ENCODE measurements at places on chromosomes 1 and 21.
A peak's percentile ranks its signal among the peaks of the same experiment; 100 is the strongest.

DNA sequence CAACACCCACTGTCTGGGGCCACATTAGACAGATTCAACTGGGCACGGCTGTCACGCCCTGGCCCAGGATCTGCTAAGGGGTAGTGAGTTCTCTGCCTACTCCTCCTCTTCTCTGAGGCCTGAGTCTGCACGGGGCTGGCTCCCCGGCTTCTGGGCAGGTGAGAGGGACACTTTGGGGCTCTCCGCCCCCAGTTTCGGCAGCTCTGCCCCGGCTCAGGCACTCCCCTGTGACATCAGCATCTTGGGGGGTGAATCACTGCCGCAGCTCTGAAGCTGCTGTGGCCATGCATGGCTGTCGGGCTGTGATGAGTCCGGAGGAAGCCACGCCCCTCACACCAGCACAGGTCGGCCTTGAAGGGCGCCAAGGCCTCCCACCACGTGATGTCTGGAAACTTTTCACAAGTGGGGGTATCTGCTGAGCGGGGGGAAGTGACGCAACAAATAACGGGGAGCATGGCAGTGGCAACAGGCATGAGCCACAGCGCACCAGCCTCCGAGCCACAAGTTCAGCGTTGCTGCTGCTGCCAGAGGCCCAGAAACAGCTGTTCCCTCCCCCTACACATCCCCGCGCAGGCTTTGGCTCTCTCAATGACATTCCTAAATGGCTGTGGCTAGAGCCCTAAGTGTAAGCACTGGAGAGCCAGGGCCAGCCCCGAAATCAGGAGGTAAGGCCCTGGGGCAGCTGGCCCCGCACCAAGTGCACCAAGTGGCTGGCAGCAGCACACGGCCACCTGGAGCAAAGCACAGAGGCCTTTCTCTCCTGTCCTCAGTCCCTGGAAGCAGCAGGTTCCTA, 26.3 kb downstream of the ZBTB17 start:
- DNase-seq: peak; percentile 77

GRCh38 chr1:74681851-74682250, 8.3 kb upstream of the ERICH3 start:
- DNase-seq: no peak

GRCh38 chr1:53084589-53084971, 22.6 kb downstream of the PODN start:
- DNase-seq: no peak

- no peak for DNase-seq
These were observed 541 bp upstream of the CD58 start for GRCh38 chr1:116571215-116571919.

GRCh38 chr1:44696789-44697345, 22.4 kb downstream of the ARMH1 start:
- no peak for DNase-seq

GRCh38 chr1:175524003-175524402, 219.4 kb downstream of the TNR start:
- no peak for DNase-seq

DNA sequence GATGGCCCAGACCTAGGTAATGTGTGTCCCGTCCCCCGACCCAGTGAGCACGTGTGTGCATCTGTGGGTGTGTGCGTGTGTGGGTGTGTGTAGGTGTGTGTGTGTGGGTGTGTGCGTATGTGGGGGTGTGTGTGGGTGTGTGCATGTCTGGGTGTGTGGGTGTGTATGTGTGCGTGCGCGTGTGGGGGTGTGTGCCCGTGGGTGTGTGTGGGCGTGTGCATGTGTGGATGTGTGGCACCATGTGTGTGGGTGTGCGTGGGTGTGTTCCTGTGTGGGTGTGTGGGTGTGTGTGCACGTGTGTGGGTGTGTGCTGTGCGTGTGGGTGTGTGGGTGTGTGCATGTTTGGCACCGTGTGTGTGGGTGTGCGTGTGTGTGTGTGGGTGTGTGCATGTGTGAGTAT, 309.5 kb downstream of the KIF26B start:
- no peak for DNase-seq

DNA sequence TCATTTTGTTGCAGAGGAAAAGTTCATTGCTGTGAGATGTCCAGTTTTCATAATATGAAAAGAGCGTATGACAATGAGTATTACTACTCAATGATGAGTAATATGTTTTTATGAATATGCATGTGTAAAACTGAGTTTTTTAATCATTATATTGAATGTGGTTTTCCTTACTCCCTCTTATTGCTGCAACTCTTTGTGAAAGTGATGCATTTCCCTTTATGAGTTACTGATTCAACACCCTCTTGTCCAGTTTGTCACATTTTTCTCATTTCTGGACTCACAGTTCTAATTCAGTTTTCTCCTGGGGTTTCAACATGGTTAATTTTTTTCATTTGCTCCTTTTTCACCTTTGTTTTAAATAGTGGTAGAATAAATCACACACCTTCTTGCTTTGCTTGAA, 35.2 kb upstream of the KCNJ15 start:
- DNase-seq: no peak

DNA sequence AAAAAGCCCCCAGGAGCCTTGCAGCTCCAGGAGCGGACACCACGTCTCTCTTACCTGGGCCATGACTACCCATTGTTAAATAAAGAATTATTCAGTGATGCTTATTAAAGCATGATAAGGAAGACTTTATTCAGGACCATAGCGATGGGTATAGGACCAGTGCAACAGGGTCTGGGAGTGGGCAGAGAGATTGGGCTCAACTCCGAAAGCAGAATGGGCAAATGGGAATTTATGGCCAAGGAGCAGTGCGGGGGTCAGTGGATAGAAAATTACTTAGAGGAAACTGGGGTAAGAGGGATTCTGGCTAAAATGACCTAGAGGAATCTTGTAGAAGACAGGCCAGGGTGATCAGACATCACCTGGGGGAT, 580 bp upstream of the ATP5PO start:
- DNase-seq: no peak

DNA sequence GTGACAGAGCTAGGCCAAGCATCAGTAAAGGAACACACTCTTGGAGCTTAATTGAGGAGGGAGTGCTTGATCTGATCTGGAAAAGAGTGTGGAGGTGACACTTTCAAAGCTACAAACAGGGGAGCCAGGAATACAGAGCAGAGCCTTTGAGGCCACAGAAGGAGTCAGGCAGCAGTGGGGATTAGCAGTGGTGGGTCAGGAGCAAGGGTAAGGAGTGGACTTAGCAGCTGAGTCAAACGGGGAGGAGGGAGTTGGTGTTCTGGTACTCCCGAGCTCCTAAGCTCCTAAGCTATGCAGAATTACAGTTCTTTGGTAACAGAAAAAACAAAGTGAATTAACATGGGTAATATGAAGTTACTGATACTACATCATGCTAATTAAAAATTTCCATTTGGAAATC, 14.5 kb downstream of the RAB4A start:
- no peak for DNase-seq

DNA sequence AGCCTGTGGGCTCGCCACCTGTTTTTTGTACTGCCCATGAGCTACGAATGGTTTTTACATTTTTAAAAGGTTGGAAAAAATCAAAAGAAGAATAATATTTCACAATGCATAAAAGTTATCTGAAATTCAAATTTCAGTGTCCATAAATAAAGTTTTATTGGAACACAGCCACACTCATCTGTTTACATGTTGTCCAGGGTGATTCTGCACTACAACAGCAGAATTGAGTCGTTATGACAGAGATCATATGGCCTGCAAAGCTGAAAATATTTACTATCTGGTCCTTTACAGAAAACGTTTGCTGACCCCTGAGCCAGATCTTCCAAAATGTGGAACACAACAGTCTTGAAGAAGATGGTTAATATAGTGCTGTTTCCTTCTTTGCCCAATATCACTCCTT, 89.4 kb downstream of the TM2D1 start:
- no peak for DNase-seq

GRCh38 chr1:26434161-26434752, 2.1 kb downstream of the DHDDS start:
- DNase-seq: no peak

- no peak for DNase-seq
These were observed 74.6 kb upstream of the KCND3 start for GRCh38 chr1:112063781-112064728.

- no peak for DNase-seq
These were observed 45.8 kb downstream of the SLC25A24 start for GRCh38 chr1:108154314-108154713.

DNA sequence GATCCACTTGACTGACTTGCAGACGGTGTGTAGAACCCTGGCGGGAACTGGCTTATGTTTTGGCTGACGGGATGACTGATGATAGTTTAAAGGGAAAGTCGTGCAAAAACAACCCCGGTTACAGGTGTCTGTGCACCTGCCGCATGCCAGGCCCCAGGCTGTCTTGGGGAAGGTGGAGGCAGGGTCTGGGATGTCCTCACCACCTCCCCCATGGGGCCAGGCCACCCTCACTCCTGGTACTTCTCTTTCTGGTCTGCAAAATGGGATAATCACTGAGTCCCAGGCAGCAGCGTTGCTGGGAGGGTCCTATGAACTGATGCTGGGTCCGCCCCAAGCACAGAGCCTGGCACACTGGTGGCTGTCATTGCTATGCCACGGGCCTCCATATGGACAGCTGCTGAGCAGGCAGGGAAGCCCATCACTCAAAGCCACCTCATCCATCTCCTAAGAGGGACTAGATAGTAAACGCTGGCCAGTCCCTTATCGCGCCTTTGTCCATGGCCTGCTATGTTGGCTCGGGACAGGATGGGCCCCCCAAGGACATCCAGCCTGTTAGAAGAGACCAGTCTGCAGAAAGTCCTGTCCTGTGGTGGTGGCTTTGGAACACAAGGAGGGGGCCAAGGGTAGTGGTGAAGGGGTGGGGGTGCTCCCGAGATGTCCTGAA, 15.0 kb upstream of the SLC2A7 start:
- no peak for DNase-seq

DNA sequence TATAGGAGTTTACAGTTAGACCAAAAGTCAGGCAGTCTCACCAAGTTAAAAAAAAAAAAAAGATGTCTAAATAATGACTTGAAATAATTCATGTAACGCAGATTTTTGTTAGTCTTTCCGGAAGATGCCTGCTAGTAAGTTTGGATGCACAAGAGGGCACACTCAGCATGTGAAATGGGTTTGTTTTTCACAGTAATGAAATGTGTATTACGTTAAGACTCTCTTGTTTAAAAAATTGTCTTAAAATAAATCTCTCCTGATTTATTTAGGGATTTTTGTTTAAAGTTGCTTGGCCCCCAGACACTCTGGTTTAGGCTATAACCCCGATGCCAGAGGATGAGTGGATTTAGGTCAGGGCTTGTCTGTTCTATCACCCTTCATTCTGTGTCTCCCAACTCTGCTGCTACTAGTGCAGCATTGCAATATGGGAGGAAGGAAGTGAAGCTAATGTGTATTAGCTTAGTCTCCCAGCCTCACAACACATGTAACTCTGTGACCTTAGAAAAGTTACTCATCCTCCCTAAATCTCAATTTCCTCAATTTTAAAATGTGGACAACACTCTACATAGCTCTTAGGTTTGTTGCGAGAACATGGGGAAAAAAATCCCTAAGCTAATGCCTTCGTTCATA, 25.7 kb downstream of the CTH start:
- DNase-seq: no peak

GRCh38 chr1:79310609-79311008, 304.1 kb upstream of the ADGRL4 start:
- DNase-seq: no peak

DNA sequence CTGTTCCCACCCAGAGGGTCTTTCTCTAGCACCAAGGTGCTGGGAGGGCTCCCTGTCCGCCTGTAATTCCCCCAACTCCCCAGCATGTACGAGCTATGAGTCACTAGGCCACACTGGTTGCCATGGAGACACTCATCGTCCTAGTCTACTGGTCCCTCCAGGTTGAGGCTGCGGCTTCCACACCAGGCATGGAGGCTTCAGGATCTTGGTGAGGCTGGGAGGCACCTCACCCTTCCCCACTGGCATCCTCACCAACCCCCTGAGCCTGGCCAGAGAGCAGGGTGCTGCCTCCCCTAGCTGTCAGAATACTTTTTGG, 75.6 kb upstream of the KAZN start:
- DNase-seq: no peak

DNA sequence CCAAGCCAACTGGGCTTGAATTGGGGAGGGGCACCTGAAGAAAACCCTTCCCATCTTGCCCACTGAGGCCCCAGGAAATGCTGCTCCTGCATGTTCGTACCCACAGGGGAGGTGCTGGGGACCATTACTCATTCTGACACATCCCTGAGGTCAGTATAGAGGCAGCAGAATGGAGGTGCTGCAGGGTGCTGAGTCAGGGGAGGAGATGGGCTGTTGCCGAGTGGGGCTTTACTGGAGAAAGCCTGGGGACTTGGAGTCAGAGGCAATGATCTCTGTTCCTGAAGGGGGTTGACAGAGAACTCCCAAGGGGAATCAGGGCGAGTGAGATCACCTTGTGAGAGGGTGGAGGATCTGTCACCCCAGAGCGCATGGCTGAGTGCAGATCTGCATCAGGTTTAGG, 40.2 kb upstream of the KCNA10 start:
- DNase-seq: no peak

- no peak for DNase-seq
These were observed 40.2 kb upstream of the FCER1A start for GRCh38 chr1:159261721-159262494.

- DNase-seq: no peak
These were observed 65.6 kb upstream of the USP24 start for GRCh38 chr1:55280731-55281130.

GRCh38 chr1:12230549-12231275, 882 bp downstream of the VPS13D start:
- DNase-seq: no peak
